LHCN-M2 (cell line): ENCODE measurements at places on chromosomes 2 and 18. TPM values are rescaled to one million over a fixed set of nuclear protein-coding genes. Genes with fewer than 3 reads are reported as not detected.

Gene PAX8
- total RNA-seq, result 2.3 and 4.2 TPM in 2 replicates

Gene LCT
- 0.06 TPM in 1 of 2 replicates, not detected in the other for total RNA-seq

Gene ADAM17
- 21.2 and 25.2 TPM in 2 replicates for total RNA-seq

Gene KIF1A
- total RNA-seq, result 0.75 TPM in 1 of 2 replicates, not detected in the other

Gene ZCCHC2
- total RNA-seq, result 1.7 and 2.5 TPM in 2 replicates

Gene ITM2C
- 24.0 and 29.0 TPM in 2 replicates for total RNA-seq

Gene IL1F10
- total RNA-seq, result not detected in 2 replicates

Gene HTR2B
- total RNA-seq, result 0.13 and 0.52 TPM in 2 replicates

Gene RUFY4
- not detected in 2 replicates for total RNA-seq

Gene PSMA8
- total RNA-seq, result not detected in 2 replicates

Gene EHBP1
- 39.6 and 56.7 TPM in 2 replicates for total RNA-seq

Gene GPR155
- 2.9 and 156 TPM in 2 replicates for total RNA-seq

Gene ANO7
- total RNA-seq, result 0.29 and 1.6 TPM in 2 replicates

Gene NT5C1B
- not detected in 2 replicates for total RNA-seq

Gene PLEK
- total RNA-seq, result not detected in 2 replicates

Gene CCDC148
- 0.26 and 0.29 TPM in 2 replicates for total RNA-seq

Gene UGT1A3
- total RNA-seq, result not detected in 2 replicates

Gene MREG
- 3.6 and 4.8 TPM in 2 replicates for total RNA-seq

DNA sequence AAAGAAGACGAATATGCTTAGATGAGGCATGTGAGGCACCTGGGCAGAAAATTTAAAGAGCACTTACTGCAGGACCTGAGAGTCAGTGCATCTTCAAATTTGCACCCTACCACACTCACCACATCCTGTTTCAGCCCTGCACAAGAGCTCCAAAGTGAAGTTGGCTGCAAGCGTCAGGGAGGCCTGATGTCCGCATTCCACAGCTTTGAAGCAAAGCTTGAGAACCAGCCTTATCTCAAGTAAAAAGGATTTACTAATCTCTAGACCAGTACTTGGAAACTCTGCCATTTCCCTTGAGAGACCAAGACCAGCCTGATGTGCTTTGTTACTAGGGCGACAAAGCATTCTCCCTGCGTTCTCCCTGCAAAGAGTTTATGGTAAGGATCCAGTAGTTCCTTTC lies 3.4 kb upstream of the ASNSD1 start:
- DNase-seq, result no peak

DNA sequence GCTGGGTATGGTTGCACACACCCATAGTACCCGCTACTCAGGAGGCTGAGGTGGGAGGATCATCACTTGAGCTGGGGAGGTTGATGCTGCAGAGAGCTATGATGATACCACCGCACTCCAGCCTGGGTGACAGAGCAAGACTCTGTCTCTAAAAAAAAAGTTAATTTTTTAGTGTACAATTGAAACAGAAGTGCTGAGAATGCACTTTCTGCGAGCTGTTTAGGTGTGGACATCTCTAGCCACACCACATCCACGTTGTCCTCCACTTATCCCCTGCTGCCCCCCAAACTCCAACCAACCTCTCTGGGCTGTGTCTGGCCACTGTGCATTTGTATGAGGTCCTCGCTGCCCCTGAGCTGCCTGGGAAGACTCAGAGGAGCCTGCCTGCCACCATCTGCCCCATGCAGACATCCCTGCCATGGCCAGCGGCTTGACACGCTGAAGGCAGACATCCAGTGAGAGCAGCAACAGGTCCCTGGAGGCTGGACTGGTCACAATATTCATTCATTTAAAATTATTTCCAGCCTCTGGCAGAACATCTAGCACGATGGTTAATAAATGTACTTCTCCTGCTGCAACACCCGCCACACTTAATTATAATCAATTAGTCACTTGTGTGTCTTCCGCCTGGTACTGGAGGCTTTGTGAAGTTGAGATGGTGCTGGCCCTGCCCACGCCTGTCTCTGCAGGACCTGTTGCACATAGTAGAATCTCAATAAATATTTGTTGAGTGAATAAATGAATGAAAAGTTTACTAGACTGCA lies 3.7 kb upstream of the AFF3 start:
- no peak for DNase-seq

GRCh38 chr18:61910101-61910500 lies 17.3 kb upstream of the RNF152 start:
- DNase-seq, result no peak

- DNase-seq, result no peak
Measured at GRCh38 chr18:49045585-49045984, 94.8 kb upstream of the SMAD7 start.

DNA sequence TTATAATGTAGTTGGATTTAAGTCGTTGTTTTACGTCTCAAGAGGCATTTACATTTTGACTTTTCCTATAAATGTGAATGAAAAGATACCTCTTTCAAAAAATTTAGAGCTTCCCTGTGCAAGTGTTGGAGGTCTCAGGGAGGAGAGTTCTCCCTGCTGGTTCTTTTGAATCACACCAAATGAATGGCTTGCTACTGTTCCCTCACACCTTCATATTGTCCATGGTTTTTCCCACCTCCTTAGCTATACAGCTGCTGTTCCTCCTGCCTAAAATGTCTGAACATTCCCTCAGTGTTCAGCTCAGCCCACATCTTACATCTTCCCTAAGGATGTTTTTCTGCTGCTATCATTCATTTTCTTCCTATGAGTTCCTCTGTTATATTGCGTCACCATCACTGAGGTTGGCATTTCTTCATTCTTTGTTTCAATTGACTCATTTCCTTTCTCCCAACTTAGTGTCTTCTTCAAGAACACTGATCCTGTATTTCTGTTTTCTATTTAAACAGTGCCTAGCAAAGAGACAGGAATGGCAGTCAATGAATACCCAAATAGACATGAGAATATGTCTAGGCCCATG lies 46.0 kb downstream of the COX7A2L start:
- DNase-seq, result peak; percentile 89

DNA sequence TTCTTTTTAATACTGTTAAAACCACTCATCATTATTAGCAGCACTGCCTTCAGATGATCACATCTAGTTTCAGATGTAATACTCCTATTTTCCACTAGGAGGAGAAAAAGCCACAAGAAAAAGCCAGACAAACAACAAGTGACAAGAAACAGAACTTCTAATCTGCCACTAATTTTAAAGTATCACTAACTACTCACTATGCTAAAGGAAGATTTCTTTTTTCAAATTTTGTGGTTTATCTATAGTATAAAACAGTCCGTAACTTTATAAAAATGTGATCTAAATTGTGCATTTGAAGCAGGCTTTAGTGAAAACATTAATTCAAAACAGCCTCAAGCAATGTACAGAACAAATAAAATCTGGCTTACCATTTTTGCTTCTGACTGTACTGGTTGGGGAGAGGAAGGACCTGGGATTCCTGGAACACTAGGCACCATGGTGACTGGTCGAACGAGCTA lies 56.8 kb downstream of the ATF2 start:
- peak; percentile 57 for DNase-seq

- DNase-seq, result no peak
Measured at GRCh38 chr2:233009661-233010060, 3.4 kb downstream of the NGEF start.

DNA sequence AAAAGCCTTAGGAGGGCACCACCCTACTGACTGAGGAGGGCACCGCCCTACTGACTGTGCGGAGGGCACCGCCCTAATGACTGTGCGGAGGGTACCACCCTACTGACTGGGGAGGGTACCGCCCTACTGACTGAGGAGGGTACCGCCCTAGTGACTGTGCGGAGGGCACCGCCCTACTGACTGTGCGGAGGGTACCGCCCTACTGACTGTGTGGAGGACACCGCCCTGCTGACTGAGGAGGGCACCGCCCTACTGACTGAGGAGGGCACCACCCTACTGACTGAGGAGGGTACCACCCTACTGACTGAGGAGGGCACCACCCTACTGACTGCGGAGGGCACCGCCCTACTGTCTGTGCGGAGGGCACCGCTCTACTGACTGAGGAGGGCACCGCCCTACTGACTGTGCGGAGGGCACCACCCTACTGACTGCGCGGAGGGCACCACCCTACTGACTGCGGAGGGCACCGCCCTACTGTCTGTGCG lies 150.2 kb upstream of the NFATC1 start:
- DNase-seq, result no peak

DNA sequence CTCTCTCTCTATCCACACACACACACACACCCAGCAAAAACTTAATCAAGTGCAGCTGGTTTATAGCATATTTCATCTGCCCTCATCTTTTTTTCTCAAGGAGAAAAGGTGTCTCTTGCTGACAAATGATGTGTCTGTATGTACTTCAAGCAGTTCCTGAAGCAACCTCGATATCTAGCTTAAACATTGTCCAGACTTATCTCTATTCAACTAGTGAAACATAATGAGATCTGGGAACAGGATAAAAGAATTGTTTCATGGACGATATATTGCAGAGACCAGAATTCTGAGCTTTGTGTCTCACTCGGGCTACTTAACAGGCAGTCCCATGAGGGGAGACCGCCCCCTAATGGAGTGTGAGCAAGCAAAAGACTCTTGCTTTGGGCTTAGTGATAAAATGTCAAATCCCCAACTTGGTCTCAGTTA lies 929.2 kb upstream of the SOX11 start:
- DNase-seq, result no peak

DNA sequence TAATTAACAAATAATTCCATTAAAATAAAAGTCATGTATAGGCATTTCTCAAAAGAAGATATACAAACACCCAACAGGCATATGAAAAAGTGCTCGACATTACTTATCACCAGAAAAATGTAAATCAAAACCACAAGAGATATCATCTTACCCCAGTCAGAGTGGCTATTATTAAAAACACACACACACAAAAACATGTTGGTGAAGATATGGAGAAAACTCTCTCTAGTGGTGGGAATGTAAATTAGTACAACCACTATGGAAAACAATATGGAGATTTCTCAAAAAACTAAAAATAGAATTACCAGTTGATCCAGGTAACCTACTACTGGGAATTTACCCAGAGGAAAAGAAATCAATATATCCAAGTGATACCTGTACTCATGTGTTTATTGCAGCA lies 966.3 kb upstream of the POU3F3 start:
- DNase-seq, result no peak

- DNase-seq, result no peak
Measured at GRCh38 chr2:111037128-111037527, 83.6 kb upstream of the BCL2L11 start.

GRCh38 chr2:106867196-106867953 lies 18.6 kb downstream of the ST6GAL2 start:
- no peak for DNase-seq

- no peak for DNase-seq
Measured at GRCh38 chr2:176956791-176957190, 255.8 kb upstream of the HNRNPA3 start.

DNA sequence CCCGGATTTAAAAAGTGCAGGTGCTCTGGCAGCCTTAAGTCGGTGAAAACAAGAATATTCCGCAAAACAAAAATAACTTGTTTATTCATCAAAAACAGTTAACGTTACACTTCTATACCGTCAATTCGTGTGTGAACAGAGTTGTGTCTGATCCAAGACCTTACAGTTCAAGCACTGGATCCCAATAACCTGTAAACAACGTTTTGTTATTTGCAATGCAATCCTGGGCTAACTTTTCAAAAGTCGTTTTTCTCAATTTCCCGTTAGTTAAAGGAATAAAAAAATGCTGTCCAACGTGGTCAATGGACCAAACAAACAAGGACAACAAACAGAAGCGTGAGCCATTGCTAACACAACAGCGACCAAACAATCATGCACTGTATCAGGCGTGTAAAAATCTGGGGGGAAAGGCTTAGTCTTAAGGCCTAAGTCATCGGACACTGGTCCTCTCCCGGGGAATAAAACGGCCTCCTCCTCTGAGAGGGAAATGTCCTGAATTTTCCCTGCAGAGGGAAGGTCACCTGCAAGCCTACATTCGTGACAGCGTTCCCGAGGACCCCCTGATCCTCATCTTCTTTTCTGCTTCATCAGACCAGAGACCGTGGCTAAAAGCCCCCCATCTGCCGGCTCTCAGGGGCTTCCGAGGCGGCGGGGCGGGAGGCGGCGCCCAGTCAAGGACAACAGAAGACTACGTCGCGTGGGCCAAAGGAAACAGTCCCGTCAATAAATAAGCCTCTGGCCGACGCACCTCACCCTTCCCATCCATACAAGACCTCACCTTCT lies 490 bp downstream of the NDUFS1 start:
- DNase-seq, result peak; percentile 40

- peak; percentile 65 for DNase-seq
Measured at GRCh38 chr2:68908392-68908970, 37.3 kb upstream of the BMP10 start.

DNA sequence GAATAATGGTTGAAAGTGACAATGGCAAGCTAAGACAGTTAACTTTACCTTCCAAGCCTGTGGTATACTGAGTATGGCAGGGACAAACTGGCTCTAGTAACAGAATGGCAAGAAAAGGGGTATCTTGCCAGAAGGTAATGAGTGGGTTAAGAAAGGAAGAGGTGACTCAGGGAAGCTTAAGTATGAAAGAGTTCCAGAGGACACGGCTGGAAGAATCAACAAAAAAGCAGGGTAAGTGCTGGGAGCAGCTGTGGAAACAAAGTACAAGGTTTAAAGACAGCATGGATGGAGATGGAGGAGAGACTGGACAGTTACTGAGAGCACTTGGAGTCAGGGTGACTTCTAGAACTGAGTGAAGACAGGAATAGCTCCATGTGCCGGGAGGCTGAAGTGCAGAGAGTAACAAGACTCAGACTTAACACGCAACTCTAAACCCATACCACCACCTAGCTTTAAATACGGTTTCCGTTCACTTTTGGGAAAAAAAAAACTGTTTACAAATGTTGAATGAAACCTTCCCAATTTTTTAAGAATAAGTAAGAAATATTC lies 69.0 kb downstream of the REV1 start:
- DNase-seq, result peak; percentile 81

GRCh38 chr18:6009756-6010155 lies 114.4 kb upstream of the TMEM200C start:
- DNase-seq, result no peak

- DNase-seq, result no peak
Measured at GRCh38 chr2:80303006-80303908, 1.3 kb downstream of the LRRTM1 start.

DNA sequence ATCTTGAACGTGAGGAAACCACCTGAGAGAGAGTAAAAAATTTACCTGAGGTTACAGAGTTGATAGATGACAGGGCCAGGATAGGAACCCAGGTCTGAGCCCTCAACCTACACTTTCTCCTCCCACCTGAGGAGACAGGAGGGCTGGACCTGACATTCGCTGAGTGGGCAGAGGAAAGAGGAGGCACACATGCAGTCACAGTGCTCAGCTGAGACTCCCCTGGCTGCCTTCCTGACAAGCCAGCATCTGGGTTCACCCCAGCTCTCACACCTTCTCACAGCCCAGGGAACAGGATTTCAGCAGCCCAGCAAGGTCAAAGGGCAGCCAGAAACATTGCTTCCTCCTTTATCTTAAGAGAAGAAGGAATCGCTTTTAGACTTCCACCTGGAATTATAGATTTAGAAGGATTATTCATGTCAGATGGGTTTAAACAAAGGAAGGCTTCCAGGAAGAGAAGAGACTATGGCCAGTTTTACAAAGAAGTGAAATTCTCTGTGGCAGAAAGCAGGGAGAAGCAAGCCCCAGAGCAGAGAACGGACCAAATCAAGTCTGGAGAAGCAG lies 18.1 kb upstream of the PKDCC start:
- no peak for DNase-seq
